Femur (tissue), 1 donor: ENCODE measurements at places on chromosomes 11 and 22.

GRCh38 chr22:50508897-50509296, 873 bp downstream of the NCAPH2 start:
- DNase-seq: no peak

DNA sequence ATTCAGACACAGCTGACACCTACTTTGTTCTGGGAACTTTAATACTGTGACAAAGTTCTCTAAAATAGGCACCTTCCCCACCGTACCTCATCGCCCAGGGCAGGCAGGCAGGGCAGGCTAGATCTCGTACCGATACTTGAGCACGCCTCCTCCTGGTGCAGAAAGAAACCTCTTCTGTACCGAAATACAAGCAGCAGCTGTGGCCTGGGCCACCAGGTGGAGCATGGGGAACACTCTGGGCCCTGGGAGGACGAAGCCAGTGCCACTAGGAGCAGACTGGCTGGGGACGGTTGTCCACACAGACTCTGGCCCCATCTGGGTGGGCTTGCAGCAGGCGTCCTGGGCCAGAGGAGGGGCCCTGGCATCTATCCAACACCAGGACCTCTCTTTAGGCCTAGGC, 12.8 kb downstream of the PMM1 start:
- DNase-seq: peak; percentile 47

GRCh38 chr22:39276440-39277141, 31.8 kb upstream of the PDGFB start:
- no peak for DNase-seq

- no peak for DNase-seq
Observed at GRCh38 chr11:3826721-3827120, 14.0 kb downstream of the RHOG start.

- no peak for DNase-seq
Observed at GRCh38 chr11:69894181-69894611, 75.0 kb upstream of the FGF3 start.
